ENCODE measurements at places on chromosomes 4 and X.

GRCh38 chr4:42415281-42415680 is 18.0 kb downstream of the SHISA3 start:
- DNase-seq, result no peak

DNA sequence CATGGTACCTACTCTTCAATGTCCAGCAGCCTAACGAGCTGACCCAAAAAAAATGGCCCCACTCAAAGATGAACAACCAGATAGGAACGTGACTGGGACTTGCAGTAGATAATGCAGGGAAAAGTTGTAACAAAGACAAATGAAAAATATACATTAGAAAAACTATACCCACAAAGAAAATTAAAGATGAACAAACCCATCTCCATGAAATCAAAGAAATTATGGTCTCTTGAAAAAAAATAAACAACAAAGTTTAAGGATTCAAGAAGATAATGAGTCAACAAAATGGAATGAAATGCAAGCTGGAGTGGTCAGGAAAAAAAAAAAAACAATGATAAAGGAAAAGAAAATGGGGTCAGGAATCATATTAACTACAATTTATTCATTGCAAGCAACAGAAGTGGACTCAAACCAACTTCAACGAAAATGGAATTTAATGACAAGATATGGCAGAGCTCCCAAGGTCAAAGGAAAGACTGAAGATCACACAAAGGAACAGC is 309.8 kb upstream of the GALNT7 start:
- no peak for DNase-seq

GRCh38 chrX:40167233-40167849 is 69.6 kb upstream of the BCOR start:
- no peak for DNase-seq

DNA sequence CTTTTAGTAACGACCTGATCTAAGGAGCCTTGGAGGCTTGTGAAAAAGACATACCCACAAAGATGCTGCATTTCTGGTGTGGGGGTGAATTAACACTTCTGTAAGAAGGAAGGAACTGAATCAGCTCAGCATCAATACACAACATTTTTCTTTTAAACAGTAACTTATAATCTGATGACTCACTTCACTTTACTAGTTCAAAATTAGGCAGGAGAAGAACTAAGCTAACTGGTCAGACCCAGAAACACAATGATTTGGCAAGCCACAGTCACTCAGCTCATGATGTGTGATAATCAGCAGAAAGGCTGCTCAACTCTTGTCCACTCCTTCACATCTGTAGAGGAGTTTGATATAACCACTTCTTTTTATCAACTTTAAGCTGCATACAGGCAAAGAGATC is 4.6 kb downstream of the MMAA start:
- no peak for DNase-seq

DNA sequence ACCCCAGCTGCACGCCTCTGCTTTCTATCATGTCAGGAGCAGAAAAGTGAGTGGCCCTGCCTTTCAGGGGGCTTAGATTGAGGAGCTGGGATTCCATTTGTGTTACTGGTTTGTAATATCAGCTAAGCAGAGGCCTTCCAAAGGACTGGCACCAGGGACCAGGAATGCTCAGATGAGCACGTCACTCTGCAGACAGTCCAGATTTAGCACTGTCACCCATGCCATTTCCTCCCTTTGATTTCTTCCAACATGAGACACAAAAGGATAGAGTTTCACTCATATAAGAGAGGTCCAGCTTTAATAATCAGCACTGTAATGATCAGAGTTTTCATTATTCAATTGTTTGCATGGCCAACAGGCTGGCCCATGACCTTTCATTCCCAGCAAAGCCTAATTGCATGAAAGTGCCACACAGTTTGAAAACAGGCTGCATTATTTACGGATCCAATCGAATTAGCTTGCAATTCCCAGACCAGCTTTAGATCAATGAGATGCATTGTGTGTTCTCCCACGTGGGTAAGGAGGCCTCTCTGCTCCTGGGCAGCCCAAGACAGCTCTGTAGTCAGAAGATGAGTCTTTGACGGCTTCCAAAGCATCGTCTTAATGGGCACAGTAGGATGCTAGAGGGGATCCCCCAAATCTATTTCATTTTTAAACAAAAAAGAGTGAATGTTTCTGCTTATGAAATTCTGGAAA is 9.8 kb upstream of the SLC2A9 start:
- no peak for DNase-seq
